ENCODE measurements at places on chromosomes 7 and 10.

- no peak for DNase-seq
Measured at GRCh38 chr7:134992626-134993179, 6.4 kb downstream of the AGBL3 start.

DNA sequence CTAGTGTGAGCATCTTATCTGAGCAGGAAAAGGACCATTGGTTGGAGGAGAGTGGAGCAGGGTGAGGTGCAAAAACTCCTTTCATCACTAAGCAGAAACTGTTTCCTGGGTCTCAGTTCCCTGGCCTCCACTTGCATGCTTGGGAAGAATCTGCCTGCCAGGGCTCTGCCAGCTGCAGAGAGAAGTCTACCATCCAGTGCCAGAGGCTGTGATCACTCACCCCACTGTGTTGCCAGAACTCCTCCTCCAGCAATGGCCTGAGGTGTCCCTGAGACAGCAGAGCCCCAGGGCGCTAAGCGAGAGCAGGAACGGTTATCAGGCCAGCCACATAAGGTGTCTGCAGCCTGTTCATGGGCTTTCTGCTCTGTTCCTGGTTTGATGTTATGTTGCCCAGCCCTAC lies 991.4 kb downstream of the CCSER2 start:
- no peak for DNase-seq

DNA sequence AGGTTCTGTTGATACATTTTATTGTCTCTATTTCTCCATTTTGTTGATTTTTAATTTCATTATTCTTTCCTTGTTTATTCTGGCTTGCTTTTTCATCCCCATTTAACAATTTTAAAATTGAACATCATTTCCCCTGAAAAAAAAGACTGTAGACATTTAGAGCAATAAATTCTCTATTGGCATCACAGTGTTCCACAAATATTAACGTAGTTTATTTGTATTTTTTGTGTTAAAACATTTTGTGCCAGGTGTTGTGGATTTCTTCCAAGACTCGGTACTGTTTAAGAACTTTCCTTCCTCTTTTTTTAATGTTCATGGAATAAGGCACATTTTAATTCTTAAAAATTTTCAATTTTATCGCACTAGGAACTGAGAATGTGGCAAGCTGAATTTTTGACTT lies 156.1 kb upstream of the NPY start:
- no peak for DNase-seq

- DNase-seq: no peak
Measured at GRCh38 chr7:19970514-19970913, 197.1 kb upstream of the TMEM196 start.

GRCh38 chr10:98563811-98564210 lies 117.1 kb upstream of the HPS1 start:
- DNase-seq: no peak

DNA sequence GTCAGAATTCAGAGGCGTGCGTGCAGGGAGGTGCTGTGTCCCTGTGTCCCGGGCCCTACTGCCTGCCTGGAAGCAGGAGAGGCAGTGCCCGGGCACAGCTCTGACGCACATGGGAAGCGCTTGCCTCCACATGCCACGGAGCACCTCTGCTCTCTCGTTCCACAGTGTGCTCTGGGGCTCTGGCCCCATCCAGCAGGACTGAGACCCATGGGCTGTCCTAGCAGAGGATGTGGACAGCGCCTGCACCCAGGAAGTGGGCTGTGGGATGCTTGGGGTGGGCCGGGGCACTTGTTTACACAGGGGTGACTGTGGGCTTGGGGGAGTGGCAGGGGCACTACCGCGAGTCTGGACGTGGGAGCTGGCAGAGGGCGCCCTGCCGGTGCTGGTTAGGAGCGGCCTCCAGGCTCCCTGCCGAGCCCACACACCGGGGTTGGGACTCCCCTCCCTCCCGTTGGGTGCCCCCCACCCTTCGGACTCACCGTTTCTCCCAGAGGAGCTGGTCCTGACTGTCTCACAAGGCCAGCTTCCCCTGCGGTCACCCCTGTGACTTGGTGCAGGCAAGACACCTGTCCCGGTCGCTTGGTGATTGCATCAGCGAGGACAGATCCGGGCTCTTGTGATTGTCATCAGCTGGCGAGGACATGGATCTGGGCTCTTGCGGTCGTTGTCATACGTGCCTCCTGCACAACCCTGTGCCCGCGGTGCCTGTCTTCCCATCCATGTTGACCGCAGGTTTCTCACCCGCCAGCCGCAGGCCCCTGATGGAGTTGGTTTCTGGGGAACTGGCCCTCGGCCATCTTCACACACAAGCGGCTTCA lies 83.1 kb downstream of the NKX6-2 start:
- no peak for DNase-seq

GRCh38 chr10:118823256-118823907 lies 68.6 kb upstream of the CACUL1 start:
- DNase-seq: no peak

- DNase-seq: no peak
Measured at GRCh38 chr7:155283565-155284194, 14.0 kb upstream of the INSIG1 start.

DNA sequence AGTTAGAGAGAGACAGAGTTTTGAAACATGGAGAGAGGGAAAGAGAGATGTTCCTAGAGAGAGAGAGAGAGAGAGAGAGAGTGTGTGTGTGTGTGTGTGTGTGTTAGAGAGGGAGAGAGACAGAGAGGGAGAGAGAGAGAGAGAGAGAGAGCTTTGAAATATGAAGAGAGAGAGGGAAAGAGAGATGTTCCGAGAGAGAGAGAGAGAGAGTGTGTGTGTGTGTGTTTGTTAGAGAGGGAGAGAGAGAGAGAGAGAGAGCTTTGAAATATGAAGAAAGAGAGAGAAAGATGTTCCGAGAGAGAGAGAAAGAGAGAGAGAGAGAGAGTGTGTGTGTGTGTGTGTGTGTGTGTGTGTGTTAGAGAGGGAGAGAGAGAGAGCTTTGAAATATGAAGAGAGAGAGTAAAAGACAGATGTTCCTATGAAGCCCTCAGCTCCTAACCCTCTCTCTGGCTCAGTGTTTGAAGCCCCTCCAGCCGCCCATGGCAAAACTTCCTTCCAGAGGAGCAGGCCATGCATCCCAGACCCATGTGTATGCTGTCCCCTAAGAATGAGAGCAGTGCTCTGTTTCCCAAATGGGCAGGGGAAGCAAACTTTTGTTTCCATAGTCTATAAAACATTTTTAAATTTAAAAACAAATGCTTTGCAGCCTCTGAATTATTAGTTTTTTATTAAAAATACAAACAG lies 130.9 kb downstream of the KCNMA1 start:
- no peak for DNase-seq

- peak; percentile 98 for DNase-seq
Measured at GRCh38 chr10:97542169-97543024, 30.2 kb upstream of the ANKRD2 start.

- no peak for DNase-seq
Measured at GRCh38 chr10:93062514-93063143, 2.0 kb downstream of the CYP26C1 start.

DNA sequence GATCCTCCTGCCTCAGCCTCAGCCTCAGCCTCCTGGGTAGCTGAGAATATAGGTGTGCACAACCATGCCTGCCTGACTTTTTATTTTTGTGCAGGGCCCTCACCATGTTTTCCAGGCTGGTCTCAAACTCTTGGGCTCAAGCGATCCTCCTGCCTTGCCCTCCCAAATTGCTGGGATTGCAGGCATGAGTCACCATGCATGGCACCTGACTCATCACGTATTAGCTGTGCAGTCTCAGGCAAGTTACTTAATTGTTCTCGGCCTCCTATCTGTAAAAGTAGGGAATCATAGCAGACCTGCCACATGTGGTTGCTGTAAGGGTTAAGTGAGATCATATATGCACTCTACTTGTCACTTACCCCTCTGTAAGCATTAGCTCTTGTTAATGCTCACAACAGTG lies 117.2 kb downstream of the ANLN start:
- no peak for DNase-seq

- DNase-seq: no peak
Measured at GRCh38 chr7:92737706-92738105, 98.7 kb downstream of the CDK6 start.

DNA sequence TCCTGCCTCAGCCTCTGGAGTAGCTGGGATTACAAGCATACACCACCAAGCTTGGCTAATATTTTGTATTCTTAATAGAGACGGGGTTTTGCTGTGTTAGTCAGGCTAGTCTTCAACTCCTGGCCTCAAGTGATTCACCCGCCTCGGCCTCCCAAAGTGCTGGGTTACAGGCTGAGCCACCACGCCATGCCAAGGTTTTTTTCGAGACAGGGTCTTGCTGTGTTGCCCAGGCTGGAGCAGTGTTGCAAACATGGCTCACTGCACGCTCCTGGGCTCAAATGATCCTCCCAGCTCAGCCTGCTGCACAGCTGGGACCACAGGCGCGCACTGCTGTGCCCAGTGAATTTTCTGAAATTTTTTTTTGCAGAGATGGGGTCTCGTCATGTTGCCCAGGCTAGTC lies 3.3 kb upstream of the SEC31B start:
- no peak for DNase-seq

GRCh38 chr7:77413128-77413527 lies 3.0 kb downstream of the GSAP start:
- no peak for DNase-seq

GRCh38 chr7:108146070-108146842 lies 16.1 kb upstream of the LAMB4 start:
- no peak for DNase-seq

DNA sequence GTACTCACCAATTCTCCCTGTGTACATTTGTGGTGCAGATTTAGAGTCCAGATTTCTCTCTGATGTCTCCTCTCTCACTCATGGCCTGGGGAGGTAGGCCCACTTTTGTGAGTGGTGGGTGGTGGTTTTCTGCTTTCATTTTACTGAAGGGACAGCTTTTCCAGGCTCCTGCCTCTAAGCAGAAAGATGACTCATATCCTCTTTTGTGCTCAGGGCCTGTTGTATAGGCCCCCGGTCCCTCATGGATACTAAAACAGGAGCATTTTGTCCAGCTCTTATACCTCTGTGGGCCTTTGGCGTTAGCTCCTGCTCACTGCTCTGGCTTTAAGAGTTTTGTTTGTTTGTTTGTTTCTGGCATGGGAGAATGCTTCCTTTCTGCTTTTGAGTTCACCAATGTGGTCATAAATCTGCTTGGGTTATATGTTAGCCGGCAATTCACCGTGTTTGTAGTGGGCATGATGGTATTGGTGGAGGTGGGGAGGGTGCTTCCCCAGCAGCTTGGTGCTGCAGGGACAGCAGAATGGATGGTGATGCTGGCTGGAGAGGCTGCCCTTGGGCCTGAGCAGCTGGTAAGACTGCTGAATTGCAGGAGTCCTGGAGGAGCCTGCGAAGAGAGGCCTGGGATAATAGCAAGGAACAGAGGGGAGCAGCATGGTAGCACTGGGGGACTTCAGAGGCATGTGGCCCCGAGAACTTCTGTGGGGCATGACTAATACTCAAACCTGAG lies 468.7 kb downstream of the RPS24 start:
- DNase-seq: no peak

DNA sequence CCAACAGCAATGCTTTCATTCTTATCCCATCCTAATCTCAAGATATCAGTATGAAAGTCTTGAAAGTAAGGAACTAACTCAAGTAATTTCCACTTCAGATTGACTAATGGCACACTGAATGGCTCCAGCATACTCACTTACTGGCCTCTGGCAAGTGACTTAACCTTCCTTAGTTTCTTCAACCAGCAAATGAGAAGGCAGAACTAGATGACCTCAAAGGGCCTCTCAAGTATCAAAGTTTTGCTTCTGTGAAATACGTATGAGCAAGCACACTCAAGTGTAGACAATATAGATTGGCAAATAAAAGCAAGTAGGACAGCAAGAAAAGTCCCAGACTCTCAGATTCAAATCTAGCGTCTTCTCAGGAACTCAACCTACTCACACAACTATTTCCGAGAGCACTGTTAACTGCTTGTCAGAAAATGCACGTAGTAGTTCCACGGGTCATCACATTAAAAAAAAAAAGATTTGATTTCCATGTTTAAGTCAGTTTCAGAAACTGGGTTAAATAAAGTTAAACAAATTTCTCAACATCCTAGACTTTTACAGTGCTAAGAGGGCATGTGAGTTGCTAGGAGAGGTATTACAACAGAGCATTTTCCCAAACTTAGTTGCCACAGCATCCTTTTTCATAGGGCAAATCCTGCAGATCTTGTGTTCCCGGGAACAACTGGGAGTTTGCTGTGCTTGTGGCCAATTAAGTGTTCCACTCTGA lies 276.9 kb upstream of the KLF14 start:
- peak; percentile 32 for DNase-seq

DNA sequence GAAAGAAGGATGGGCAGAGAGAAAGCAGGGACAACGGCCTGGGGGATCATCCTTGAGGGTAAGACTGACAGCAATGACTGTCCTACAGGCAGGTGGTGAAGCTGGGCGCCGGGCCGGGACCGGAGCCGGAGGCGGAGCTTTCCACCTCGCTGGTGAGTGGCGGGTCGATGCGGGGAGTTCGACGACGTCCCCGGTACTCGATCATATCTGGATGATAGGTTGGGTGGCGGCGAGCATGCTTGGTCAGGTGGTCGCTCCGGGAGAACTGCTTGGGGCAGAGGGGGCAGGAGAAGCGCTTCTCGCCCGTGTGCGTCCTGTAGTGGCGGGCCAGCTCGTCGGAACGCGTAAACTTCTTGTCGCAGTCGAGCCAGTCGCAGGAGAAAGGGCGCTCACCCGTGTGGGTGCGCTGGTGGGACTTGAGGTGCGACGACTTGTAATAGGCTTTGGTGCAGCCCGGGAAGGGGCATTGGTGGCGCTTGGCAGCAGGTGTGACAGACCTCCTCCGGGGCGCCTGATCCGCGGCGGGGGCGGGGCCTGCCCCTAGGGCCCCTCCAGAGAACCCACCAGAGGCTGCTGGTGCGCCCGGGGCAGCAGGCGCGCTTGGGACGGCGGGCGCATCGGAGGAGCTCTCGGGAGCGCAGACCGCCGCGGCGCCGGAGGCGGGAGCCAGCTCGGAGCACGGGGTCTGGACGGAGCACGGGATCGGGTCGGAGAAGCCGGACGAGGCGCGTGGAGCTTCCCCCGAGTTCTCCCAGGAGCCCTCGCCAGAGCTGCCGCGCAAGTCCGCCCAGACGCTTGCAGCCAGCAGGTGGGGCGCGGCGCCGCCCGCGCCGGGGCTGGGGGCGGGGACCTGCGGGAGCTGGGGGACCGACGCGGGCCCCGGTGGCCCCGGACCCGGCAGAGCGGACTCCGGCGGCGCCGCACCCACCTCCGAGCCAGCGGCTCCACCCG lies 752 bp downstream of the KLF14 start:
- no peak for DNase-seq

DNA sequence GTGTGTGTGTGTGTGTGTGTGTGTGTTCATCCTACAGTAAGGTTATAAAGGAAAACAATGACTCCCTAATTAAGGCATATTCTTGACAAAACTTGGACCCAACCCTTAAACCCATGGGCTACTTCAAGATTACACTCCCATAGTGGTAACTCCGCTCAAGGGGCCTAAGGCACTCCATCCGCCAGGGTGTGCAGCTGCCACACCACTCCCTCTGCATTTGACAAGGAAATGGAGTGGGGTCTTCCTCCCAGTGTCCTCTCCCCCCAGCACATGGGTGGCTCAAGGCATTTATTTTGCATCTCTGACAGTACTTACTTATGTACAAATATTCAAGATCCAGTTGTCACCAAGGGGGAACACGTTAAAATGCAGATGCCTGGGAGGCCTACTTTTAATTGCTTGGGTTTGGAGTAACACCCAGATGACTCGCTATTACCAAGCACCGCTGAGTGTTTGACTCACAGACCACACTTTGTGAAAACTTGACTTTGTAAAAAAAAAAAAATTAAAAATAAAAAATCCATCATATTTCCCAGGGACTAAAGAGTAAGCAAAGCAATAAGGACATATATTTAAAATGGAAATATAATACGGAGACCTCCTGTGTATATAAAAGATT lies 53.0 kb upstream of the AGR3 start:
- no peak for DNase-seq

GRCh38 chr10:35379226-35380137 lies 43.2 kb downstream of the CCNY start:
- DNase-seq: no peak
